Body of pancreas (tissue), 4 donors: ENCODE measurements at places on chromosomes 12 and 14. TPM values are rescaled to one million over a fixed set of nuclear protein-coding genes. Genes with fewer than 3 reads are reported as not detected.

DNA sequence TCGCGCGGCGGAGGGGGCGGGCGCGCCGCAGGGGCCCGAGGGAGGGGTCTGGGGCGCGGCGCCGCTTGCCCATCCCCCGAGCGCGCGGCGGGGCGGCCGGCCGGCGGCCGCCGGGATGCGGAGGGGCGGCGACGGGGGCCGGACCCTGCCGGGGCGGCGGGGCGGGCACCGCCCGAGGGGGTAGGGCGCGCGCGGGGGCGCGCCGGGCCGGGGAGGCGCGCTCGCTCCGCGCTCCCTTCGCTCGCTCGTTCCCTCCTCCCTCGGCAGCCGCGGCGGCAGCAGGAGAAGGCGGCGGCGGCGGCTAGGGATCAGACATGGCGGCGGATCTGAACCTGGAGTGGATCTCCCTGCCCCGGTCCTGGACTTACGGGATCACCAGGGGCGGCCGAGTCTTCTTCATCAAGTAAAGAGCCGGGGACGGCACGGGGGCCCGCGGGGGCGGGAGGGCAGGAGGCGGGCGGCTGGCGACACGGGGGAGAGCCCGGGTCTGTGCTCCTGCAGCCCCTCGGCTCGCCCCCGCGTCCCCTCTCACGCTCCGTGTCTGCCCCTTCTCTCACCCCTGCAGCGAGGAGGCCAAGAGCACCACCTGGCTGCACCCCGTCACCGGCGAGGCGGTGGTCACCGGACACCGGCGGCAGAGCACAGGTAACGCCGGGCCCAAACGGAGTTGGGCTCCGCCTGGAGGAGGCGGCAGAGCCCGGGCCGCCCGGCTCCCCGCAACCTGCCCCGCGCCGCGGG, at the start of gene PLEKHA5:
Gene PLEKHA5, plus strand, starts transcription at position 248 of the 738 bp plus-strand sequence. Its CDS starts 67 bp downstream, at position 315.
- DNase-seq, result peak; percentile 83
- peak within 1 kb of the TSS; percentile 87 for H3K4me3 ChIP-seq
- H3K27ac ChIP-seq, result peak within 1 kb of the TSS; percentile 95
- peaks cover 20% of the 10 kb centered on the region for H3K4me1 ChIP-seq
- no peaks in the 10 kb centered on the region for H3K27me3 ChIP-seq

- H3K4me1 ChIP-seq, result no peaks in the 10 kb centered on the region
- H3K4me3 ChIP-seq, result no peak overlapping the region
Observed at GRCh38 chr12:117699575-117699974, 269.2 kb downstream of the KSR2 start.

DNA sequence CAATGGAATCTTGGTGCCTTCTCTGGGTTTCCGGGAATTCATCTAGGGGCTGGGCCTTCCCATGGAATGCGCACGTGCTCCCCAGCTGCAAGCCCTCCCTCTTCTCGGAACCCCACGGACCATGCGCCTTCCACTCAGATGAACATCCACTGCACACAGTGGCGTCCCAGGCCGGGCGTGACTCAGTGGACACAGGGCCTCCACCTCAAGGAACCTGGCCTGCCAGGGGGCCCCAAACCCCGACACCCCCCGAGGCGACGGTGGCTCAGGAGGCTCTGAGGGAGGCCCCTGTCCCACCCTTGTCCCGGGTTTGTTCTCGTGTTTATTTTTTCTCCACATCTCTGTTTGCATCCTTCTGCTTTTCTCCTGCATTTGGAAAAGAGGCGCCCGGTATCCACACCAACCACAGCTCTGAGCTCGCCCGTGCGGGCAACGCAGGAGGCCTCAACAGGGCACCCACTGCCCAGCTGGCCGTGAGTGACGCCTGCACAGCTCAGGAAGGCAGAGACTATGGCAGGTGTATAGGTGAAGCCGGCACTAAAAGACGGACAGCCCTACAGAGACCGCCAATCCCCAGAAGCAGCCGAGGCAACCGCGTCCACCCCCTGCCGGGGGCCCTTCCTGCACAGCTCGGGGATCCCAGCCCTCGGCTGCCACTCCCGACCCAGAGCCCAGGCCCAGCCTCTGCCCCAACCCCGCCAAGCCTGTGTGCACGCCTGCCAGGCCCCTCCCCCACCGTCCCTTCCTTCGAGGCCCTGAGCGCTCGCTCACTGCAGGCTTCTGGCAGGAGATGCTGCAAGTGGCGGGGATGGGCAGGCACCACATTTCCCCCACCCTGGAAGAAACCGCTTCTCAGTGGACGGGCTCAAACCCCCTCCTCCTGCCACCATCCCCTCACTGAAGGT, 23.8 kb upstream of the GALNT9 start:
- no peaks in the 10 kb centered on the region for H3K4me1 ChIP-seq
- no peak overlapping the region for H3K27ac ChIP-seq
- no peak overlapping the region for H3K4me3 ChIP-seq
- no peaks in the 10 kb centered on the region for H3K27me3 ChIP-seq

GRCh38 chr14:65850429-65851135, 438.1 kb downstream of the FUT8 start:
- H3K4me3 ChIP-seq, result no peak overlapping the region
- peaks cover 40% of the 10 kb centered on the region for H3K4me1 ChIP-seq

POTEG gene
- total RNA-seq, result not detected
